ENCODE measurements at places on chromosomes 3 and 15.

GRCh38 chr15:39171944-39172368 is 408.9 kb upstream of the THBS1 start:
- DNase-seq, result peak; percentile 55

DNA sequence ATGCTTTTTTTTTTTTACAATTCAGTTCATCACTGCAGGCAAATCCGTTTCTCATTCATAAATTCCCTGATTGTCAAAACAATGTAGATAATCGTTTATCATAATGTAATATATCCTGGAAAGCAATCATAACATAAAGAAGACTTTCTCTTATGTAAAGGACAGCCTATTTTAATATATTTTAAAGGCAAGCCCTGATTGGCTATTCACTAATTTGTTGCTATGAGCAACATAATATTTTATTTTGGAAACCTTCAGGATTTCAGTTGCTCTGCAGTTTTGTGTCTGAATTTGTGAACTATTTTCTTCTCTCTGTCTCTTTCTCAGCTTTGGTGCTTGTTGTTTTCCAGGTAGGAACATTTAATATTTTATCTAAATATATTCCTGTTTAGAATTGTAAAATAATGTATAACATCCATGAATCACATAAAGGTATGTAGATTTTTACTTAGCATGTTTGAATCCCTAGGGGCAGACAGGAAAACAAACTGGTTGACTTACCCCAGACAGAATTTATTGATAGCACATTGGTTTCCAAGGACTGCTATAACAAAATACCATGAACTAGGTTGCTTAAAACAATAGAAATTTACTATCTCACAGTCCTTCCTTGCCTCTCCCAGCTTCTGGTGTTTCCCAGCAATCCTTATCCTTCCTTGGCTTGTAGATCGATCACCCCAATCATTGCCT is 253.5 kb downstream of the CDIN1 start:
- no peak for DNase-seq

DNA sequence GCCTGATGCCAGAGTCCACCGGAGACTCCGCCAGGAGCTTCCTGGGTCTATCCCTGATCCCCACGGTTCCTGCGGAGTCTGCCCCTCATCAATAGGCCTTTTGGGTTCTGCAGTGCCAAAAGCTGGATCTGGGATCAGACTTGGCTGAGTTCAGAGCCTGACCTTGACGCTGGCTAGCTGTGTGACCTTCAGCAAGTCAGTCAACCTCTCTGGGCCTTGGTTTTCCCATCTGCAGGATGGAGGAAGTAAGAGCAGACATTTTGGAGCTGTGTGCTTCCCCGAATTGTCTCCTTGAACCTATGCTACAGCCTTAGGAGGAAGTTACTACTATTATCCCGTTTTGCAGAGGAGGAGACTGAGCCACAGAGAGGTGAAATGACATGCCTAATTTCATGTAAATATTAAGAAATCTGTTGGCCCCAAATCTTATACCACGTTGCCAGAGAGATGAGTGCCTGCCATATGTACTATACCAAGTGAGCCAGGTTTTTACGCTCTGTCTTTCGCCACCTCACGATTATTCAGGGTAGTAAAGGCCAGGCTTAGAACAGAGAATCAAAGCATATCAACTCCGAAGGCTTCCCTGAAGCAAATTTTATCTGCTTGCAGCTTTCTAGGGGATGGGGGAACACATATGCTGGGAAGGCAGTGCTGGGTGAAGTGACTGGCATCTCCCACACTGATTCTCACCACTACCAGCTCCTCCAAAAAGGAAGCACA is 112.5 kb downstream of the SRGAP3 start:
- DNase-seq, result no peak

GRCh38 chr3:53768478-53769459 is 77.5 kb downstream of the CHDH start:
- no peak for DNase-seq

GRCh38 chr15:66692391-66692790 is 9.6 kb upstream of the SMAD6 start:
- DNase-seq, result no peak

DNA sequence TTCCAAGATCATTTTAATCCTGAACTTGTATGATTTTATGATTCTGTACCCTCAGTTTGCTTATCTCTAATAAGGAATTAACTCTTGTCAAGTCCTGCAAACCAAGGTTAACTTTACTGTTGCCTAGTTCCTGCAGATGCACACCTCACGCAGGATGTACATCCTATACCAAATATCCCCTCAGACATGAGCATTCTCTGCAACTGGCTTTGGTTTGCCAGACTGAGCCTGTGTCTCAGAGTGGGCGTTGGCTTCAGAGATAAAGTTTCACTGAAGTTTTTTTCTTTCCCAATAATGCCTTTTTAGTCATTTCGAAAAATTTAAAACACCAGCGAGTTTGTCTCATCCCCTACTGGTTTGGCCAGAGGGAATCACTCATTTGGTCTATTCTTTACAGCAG is 173.9 kb downstream of the NR2F2 start:
- DNase-seq, result no peak

DNA sequence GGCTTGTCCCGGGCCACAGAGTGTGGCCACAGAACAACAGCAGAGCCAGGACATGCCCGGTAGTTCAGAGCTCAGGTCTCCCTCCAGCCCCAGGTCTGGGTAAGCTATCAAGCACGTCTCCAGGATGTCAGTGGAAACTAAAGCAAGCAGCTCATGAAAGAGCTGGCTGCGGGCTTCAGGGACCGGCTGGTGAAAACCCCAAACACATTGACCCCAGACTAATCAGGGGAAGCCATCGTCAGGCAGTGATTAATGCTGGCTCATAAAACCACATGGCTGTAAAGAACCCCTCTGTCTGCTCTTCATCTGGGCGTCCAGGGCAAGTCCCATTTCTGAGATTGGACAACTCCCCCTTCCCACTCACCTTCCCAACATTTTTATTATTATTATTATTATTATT is 37.8 kb downstream of the LMCD1 start:
- no peak for DNase-seq

- DNase-seq, result no peak
Measured at GRCh38 chr15:28967990-28968389, 82.2 kb downstream of the APBA2 start.

DNA sequence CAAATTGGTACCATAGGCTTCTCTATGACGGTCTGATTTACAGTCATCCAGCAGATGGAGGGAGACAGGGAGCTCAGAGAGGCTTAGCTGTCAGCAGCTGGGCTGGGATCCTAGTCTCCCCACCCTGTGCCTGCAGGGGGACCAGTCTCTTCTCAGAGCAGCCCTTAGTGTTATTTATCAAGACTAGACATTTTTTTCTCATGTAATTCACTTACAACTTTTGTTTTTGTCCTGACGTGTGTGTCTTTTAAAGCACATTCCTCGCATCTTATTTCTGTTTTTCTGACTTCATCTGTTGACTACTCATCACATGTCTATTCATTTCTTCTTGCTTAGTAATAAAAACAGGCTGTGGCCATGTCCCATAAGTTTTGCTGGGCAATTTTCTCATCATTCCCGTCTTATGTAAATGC is 116.1 kb downstream of the KLF13 start:
- DNase-seq, result no peak

- no peak for DNase-seq
Measured at GRCh38 chr3:132360717-132361116, 43.5 kb downstream of the ACP3 start.

- no peak for DNase-seq
Measured at GRCh38 chr3:83968356-83968755, 990.4 kb upstream of the CADM2 start.

GRCh38 chr15:95417761-95418160 is 912.7 kb upstream of the NR2F2 start:
- no peak for DNase-seq

GRCh38 chr15:58060575-58060974 is 4.9 kb downstream of the ALDH1A2 start:
- DNase-seq, result no peak

GRCh38 chr15:73361337-73361736 is 7.4 kb downstream of the HCN4 start:
- DNase-seq, result no peak

- no peak for DNase-seq
Measured at GRCh38 chr3:135516143-135516542, 449.4 kb upstream of the PPP2R3A start.

DNA sequence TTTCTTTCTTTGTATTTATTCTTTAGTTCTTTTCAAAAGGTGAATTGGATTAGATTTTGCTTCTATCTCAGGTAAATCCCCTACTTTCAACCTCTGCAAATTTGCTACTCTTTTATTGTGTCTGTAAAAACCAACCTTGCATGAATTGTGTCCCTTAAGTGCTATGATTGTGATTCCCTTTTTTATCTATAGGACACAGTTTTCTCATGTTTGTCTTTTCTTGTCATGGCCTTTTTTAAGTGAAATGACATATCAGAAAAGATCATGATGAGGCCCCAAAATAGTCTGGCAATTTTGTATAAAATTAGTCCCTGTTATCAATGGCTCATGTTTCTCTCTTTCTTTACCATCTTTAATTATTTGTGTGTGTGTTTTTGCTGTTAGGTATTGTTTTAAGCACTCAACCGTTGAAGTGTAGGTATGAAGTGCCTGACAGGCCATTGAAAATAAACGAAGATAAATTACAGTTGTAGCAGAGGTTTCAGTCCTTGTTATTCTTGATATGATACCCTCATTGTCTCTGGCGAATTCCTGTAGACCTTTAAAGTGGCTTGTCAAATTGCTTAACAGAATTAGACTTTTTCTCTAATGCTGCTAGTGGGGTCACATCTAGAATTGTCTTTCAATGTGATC is 184.3 kb downstream of the UBE2E2 start:
- peak; percentile 65 for DNase-seq

DNA sequence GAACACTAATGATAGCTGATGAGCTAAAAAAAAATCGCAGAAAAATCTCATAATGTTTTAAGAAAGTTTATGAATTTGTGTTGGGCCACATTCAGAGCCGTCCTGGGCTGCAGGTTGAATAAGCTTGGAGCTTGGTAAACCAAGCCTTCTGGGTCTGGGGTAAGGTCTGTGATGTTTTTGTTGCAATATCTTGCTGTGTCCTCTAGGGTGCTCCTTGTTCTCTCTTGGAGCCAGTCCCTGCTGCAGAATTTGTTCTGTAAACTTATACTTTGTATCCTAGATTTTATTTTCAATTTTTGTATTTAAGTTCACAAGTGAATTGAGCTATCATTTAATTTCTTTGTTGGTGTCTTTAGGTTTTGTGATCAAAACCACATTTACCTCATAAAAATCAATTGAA is 143.7 kb downstream of the NR1D2 start:
- DNase-seq, result peak; percentile 32

DNA sequence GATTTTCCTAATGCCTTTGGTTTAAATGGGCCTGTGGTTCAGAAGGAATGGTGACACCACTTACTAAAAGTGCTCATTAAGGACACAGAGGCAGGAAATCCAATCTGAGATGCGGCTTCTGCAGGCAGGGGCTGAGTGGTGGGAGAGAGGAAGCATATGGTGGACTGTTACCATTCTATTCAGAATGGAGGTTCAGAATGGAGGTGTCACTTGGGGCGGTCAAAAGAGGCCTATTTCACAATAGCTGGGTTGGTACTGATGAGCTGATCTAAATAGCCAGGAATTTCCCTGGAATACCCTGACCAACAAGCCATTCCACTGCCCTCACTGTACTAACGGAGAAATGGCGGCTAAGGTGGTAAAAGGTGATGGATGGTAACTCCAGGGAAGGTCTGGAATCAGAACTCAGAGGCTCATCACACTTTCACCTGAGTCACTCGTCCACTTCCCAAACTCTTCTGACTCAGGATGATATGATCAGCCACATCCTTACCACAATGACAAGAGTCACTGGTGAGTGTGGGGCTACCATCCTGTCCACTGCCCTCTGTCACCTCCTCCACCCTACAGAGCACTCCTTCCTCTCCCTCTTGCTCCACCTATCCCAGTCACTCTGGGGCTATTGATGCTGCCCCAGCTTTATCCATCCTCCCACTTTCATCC is 15.7 kb downstream of the RFT1 start:
- no peak for DNase-seq

DNA sequence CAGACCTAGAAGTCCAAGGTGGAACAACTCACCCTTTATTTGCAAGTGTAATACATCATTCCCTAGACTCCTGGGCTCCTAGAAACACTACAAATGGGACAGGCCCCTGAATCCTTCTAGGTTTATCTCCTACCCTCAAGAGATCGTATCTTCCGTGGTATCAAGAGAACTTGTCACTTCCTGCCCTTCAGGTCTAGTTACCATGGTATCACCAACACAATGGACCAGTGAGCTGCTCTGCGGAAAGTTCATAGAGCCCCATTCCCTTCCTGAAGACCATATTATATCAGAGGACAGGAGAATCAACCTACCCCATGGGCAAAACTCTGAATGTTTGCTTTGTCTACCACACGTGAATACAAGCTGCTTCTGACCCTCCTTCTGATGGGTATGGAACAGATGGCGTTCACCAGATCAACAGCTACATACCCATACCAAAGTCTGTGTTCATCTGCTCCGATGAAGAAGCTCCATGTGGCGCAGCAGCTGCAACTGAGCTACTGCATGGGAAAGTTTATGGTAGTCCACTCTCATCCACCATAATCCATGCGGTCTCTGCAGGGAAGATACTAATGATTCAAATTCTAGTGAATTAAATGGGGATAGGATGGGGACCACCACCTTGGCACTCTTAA is 84.6 kb upstream of the KLF13 start:
- no peak for DNase-seq

- no peak for DNase-seq
Measured at GRCh38 chr15:39720621-39721611, 61.7 kb downstream of the FSIP1 start.

GRCh38 chr15:70262171-70262570 is 164.5 kb upstream of the TLE3 start:
- no peak for DNase-seq

- DNase-seq, result no peak
Measured at GRCh38 chr15:39054128-39054732, 489.6 kb upstream of the RASGRP1 start.

DNA sequence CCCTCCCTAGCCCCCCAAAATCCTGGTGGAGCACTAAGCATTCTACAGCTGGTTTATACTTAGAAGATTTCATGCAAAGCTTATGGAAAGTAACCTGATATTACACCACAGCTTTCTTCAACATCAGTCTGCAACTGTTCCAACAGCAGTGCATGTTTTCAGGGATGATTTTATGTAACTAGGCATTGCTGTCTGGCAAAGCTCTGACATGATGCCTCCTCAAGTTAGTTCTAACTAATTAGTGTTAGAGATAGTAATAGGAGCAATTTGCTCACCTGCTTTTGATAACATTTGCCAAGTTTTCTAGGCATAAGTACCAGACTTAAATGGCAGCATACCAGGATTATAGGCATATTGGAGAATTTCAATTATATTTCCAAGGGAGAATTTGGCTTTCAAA is 330.3 kb upstream of the SGO1 start:
- no peak for DNase-seq

GRCh38 chr15:89888214-89888804 is 5.5 kb downstream of the AP3S2 start:
- DNase-seq, result no peak

GRCh38 chr15:27210176-27210575 is 239.2 kb downstream of the GABRG3 start:
- no peak for DNase-seq

DNA sequence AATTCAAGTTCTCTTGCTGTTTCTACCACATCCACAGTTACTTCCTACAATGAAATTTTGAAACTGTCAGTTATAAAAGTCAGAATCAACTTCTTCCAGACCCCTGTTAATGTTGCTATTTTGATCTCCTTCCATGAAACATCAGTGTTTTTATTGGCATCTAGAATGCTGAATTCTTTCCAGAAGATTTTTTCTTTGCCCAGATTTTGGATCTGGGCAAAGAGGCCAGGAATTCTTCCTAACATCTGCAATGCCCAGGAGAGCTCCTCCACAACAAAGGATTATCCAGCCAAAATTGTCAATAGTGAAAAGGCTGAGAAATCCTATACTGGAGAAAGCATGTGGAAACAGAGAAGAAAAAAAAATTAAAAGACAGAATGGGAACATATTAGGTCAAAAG is 75.5 kb downstream of the SERPINI1 start:
- no peak for DNase-seq
